Fibroblast of upper back skin (primary cell): ENCODE measurements at places on chromosomes 13 and 19.

DNA sequence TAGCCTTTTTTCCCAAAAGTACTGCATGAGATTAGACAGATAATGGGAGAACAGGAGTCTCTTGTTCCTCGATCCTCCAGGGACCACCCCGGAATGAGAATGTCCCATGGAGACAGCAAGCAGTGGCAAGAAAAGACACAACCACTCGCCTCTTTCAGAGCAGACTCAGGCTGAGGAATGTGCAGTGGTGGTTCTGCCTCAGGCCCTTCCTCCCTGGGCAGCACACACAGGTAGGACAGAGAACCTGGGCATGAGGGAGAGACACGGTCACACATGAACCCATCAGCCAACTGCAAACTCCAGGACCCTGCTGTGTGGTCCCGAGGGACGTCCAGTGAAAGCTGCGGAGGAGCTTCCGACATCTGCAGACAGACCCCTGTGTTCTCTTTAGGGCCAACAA is 31.0 kb downstream of the CRYL1 start:
- no peak for DNase-seq

GRCh38 chr13:42740753-42741152 is 40.6 kb upstream of the FAM216B start:
- DNase-seq, result no peak

DNA sequence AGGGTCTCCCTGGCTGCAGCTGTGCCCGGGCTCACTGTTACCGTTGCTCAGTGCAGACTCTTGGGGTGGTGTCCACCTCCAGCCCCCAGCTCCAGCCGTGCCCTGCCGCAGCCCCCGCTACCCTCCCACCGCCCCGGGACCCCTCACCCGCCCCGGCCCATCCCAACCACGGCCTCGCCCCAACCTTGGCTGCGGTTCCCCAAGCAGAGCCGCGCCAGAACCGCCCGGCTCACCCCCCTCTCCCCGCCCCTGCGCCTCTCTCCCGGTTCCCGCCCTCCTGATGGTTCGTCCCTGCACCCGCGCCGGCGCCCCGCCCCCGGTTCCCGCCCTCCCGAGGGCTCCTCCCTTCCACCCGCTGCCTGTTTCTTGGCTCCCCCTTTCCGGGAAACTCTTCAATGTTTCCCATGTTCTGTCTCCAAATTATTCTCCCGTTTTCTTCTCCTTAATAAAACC is 40.3 kb downstream of the ANKRD10 start:
- DNase-seq, result peak; percentile 65

DNA sequence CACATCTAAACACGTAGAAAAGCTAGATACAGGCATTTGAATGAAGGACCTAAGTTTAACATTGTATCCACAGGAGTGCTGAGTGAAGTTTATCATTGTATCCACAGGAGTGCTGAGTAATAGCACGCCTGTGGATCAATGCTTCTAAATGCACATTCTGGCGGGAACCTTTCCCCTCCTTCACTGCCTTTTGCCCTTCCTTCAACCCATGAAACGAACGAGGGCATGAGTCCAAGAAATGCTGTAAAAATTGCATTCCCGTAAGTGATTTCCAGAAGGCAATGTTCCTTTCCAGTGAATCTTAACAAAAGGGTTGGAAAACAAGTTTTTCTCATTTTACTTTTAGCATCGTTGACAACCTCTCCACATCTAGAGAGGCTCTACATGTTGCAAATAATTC is 88.1 kb downstream of the ZDHHC20 start:
- peak; percentile 3 for DNase-seq
